ENCODE measurements at places on chromosomes 12 and 14.

DNA sequence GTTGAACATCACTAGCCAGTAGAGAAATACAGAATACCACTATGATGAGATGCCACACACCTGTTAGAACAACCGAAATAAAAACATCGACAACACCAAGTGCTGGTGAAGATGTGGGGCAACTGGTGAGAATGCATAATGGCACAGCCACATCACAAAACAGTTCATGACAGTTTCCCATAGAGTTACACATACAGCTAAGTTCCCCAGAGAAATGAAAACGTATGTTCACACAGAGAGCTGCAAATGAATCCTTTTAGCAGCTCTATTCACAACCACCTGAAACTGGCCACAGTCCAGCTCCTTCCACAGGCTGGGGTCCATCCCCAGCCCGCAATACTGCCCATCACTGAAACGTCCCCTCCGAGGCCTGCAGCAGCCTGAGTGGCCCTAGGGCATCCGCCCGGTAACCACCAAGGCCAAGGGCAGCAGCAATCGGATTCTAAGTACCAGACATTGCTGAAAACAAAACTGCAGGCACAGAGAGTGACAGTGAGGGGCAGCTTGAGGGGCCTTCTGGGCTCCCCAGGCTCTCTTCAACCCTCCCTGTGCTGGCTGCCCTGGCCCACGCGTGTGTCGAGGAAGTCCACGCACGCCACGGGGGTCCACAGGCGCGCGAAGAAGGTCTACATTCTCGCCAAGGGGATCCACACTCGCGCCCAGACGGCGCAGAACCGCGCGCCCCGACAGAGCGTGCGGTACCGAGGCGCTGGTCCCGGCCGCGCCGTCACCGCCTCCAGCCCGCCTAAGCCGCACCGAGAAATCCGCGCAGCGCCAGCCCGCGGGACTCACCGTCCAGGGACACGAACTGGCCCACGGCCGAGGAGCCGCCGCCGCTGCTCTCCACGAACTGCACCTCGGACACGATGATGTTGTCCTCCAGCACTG, 903 bp downstream of the BRF1 start:
- no peak for DNase-seq

DNA sequence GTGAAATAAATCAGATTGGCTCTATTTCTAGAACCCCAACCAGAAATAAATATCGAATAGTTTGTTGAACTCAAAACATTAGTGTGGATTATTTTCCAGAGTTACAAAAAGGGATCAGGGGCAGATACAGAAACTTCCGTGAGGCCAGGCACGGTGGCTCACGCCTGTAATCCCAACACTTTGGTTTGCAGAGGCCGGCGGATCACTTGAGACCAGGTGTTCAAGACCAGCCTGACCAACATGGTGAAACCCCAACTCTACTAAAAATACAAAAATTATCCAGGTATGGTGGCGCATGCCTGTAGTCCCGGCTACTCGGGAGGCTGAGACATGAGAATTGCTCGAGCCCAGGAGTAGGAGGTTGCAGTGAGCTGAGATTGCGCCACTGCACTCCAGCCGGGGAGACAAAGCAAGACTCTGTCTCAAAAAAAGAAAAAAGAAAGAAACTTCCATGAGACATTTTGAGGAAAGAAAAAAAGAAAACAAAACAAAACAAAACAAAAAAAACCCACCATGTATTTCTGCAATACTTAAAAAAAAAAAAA, 2.1 kb downstream of the FBXO21 start:
- DNase-seq: no peak

GRCh38 chr14:56482310-56482911, 97.2 kb upstream of the TMEM260 start:
- DNase-seq: no peak

DNA sequence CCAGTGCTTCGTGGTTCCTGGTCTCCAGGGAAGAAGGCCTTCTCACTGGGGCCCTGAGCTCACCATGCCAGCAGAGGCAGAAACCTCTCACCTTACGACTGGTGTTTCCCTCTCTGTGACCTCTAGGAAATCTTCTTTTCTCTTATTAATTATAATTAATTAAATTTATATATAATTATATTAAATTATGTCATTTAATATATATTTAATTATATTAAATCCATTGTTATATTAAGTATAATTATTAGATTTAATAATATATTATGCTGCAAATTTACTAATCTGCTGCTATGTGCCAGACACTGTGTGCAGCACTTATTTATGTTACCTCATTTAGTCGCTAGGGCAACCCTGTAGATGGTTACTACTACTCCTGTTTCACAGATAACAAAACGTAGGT, 70.3 kb upstream of the MBIP start:
- DNase-seq: no peak

- DNase-seq: peak; percentile 54
Measured at GRCh38 chr12:113462117-113462774, 9.4 kb downstream of the LHX5 start.

- no peak for DNase-seq
Measured at GRCh38 chr12:89924191-89924590, 215.6 kb upstream of the ATP2B1 start.

DNA sequence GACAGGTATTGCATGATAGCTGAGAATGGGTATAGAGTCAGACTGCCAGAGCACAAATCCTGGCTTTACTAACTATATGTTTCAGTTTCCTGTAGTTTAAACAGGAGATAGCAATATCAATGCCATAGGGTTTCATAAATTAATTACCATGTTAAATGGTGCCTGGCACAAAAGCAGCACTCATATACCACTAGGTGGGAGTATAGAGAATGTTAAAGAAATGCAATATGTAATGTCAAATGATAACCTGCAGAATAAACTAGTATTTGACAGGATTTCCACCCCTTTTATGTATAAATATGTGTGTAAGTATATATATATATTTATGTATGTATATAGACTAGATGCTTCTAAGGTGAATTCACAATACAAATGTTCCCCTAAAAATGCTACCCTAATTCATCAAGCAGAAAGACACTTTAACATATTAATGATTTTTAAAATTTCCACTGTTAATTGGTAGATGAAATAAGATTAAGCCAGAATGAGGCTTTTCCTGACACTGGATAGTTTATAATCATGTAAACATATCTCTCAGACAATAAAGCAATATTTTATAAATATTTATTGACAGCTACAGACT, 8.6 kb downstream of the WDR89 start:
- DNase-seq: no peak

GRCh38 chr14:103762541-103762940, 46.9 kb downstream of the ZFYVE21 start:
- no peak for DNase-seq

DNA sequence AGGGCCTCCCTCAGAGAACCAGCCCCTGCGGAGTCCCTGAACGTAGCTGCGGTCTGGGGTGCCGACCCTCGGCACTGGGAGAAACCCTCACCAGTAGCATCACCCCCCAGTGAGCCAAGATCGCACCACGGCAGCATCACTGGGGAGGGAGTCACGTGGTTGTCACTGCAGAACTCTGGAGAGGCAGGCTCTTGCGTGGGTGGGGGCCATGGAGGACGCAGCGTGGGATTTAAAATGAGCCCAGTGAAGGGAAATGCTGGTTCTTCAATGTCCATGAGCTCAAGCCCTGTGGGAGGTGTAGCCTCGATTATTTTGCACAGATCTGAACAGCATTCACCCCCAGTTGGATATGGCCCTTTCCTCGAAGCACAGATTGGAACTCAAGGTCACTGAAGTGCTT, 3.9 kb upstream of the GALNT9 start:
- DNase-seq: no peak

DNA sequence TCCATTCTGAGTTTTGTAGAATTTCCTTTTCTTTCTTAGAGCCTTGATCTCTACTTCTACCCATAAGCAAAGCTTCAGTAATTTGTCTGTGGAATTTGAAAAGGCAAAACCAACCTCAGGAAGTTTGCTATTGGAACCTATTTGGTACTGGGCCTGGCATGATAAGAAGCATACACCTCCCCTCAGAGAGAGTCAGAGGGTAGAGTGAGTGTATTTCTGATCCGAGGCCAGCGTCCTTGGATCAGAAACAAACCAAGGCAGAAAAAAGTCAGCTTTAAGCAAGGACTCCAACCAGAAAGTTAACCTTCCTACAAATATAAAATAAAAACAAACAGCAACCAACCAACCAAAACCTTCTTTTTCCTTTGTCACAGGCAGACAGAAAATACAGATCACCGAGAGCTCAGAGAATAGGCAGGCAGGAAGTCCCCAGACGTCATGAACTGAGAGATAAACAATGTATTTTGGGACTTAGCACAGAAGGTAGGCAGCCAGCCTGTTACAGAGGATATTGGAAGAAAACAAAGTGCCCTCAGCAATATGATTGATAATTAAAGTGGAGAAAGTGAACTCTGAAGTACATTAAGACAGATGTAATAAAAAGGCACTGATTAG, 141.5 kb downstream of the NEDD1 start:
- no peak for DNase-seq

All from globus pallidus (tissue), 1 donor.